ENCODE measurements at places on chromosomes 12 and 14.

GRCh38 chr12:116693286-116694227 is 44.3 kb downstream of the SPRING1 start:
- DNase-seq, result no peak

GRCh38 chr14:96693987-96694386 is 103.2 kb upstream of the VRK1 start:
- no peak for DNase-seq

DNA sequence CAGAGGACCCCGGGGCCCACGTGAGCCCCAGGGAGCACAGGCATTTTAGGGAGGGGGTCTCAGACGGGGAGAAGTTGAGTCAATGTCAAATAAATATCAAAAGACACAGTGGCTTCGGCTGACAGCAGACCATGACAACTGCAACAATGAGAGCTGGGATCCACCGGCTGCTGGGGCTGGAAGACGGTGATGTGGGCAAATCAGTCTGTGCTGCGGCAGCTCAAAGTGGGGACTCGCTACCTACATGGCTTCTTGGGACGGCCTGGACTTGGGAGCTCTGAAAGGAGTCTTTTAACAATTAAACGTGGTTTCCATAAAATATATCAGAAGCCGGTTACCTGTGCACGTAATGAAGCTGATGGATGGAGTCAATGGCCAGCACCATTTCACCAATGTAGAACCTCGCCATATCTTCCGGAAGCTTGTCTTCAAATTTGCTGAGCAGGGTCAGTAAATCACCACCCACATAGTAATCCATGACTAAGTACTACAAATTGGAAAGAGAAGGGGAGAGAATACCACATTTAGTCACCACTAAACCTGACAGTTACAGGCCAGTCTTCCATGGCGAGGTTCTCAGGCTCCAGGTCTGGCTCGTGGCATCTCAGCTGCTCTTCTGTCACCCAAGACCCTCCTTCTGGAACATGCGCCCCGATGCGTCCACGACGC is 58.0 kb downstream of the CDC42BPB start:
- no peak for DNase-seq

GRCh38 chr12:76037130-76038103 is 5.8 kb upstream of the PHLDA1 start:
- no peak for DNase-seq

GRCh38 chr12:53700567-53700966 is 24.7 kb upstream of the ATP5MC2 start:
- no peak for DNase-seq

DNA sequence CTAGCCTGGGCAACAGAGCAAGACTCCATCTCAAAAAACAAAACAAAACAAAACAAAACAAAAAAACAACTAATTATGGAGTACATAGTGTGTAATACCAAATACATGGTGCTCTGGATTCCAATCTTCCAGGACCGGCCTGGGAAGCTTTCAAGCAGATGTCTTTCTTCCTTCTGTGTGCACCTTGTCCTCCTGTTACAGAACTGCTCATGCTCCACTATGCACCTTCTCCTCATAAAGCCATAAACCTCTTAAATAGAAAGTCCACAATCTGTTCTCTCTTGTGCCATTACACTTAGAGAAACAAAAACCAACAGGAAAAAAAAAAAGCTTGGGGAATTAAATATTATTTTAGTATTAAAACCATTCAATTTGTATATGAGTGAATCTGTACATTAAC is 12.5 kb downstream of the MOK start:
- no peak for DNase-seq

DNA sequence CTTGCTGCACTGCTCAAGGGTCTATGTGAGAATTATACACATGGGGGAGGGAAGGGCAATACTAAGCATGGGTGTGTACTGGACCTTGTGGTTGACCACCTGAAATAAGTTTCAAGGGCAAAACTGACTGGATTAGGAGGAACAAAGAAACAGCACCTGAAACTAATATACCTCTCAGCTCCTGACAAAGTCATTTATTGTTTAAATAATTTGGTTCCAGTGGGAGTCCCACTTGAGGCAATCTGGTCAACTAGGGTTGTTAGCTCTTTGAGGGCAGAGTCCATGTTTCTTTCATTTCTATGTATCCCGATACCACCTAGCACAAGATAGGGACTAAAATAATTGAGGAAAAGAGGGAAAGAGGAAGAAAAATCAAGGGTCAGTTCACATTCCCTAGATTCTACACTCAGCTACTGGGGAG is 45.5 kb downstream of the STXBP6 start:
- DNase-seq, result no peak

- DNase-seq, result no peak
Measured at GRCh38 chr14:19743256-19743655, at the start of gene OR4Q3. Gene OR4Q3, plus strand, starts transcription at chr14:19743571.

DNA sequence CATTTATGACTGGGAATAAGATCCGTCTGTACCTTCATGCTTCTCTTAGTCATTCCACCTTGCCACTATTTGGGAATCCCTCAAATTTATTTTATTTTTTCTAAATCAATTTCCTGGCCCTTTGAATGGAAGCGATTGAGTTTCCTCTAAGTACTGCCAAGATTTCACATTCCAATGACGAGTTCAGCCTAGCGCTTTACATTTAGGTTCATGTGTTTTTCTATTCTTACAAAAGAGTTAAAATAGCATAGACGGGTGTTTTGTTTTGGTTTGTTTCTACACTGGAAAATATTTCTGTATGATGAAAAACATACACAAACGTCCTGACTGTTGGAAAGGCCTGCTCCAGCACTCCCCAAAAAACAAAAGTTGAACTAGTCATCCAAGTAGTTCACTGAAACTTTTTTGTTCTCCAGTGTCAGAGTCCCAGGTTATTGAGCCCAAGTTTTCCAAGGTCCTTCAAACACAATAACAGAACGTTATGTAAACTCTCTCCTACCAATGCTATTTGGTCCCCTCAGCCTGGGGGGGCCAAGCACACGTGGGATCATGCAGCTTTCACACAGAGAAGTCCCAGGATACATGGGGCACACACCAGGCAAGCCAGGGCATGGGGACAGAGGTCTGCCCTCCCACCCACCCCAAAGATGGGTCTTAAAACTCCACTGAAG is 74.8 kb upstream of the FOXN3 start:
- DNase-seq, result no peak

- no peak for DNase-seq
Measured at GRCh38 chr12:87425942-87426554, 603.2 kb downstream of the C12orf50 start.

GRCh38 chr12:52582486-52582885 is 8.8 kb upstream of the KRT74 start:
- DNase-seq, result no peak

DNA sequence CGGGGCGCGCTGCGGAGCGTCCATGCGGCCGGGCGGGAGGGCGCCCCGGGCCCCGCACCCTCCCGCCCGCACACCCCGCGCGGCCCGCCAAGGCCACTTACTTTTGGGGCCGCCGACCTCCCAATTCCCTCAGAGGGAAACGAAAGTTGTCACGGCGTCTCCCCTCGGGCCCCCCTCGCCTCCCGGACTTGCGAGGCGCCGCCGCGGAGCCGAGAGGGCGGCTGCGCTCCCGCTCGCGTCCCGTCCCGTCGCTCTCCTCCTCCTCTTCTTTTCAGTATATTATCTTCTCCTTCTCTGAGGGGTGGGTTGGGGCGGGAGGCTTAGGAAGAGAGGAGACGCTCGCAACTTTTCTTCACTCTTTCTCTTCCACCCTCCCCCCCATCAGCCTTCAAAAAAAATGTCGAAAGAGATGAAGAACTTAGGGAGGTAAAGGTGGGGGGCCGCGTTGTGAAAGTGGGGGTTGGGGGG is 613 bp downstream of the DUSP16 start:
- no peak for DNase-seq

- DNase-seq, result no peak
Measured at GRCh38 chr12:72075891-72076557, 137.4 kb downstream of the TPH2 start.

- no peak for DNase-seq
Measured at GRCh38 chr12:57011438-57012424, 4.6 kb downstream of the TAC3 start.

DNA sequence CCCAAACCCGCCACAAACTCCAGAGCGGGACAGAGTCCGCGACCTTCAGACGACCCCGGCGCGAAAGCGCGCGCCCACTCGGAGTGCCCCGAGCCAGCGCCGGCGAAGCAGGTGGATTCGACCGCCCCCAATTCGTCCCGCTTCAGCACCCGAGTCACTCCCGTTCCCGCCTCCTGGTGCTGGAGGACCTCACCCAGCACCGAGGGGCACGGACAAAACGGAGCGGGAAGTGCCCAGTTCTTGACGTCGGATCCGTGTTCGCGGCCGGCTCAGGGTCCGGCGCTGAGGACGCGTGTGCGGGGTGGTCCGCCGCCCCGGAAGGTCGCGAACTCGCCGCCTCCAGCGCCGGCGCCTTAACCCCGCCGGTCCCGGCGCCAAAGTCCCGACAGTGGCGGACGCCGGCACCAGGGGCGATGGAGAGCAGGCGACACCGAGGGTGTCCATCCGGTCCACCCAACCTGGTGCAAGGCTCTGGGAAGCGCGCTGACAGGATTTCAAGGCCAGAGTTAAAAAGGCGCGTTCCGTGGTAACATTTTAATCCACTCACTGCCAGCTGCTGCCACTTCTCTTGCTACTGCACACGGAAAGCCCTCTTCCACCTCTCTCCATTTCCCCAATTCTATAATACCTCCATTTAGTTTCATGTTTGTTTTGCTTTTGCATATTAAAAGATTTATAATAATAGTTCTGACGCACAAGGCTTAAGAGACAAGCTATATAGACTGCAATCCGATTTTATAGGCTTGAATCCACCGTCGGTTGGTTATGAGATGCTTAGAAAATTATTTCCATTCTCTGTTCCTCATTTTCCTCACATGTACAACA is 240.0 kb upstream of the CPNE8 start:
- DNase-seq, result no peak

GRCh38 chr14:47857646-47858045 is 182.2 kb upstream of the MDGA2 start:
- no peak for DNase-seq

GRCh38 chr12:52755533-52755932 is 21.6 kb downstream of the KRT76 start:
- DNase-seq, result no peak

GRCh38 chr12:123284669-123285068 is 13.0 kb upstream of the CDK2AP1 start:
- no peak for DNase-seq

GRCh38 chr14:24246765-24247212 is 4.4 kb upstream of the TINF2 start:
- DNase-seq, result no peak

DNA sequence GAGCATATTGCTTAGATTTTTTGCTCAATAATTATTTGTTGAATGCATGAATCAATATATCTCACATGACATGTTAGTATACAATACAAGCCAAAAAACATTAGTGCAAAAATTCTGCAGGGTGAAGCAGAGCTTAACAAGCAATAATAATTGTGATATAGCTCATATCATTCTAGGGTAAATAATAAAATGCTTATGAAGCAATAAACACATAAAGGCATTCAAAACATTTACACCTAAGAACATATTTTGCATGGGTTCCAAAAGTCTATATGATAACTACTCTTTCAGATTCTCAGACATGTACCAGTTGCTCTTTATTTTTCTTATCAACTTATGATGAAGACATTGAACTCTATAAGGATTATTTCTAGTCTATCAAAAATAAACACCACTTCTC is 886.2 kb downstream of the TRHDE start:
- DNase-seq, result no peak

DNA sequence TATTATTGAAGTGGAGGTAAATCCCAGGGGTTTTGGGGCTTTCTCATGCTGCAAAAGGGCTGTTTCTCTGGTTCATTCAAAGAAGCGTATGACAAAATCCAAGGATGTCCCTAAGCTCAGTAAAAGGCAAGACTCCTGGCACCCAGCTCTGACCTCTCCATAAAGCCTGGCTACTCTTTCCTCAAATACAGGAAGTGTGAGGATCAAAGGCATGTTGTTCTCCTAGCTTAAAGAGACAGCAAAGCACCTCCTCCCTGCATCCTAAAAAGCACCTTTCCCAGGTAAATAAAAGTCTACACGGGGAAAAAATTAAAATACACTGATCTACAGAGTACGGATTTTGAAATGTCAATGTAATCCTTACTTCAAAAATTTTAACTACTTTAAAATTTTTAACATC is 118.6 kb downstream of the LMNTD1 start:
- DNase-seq, result no peak

DNA sequence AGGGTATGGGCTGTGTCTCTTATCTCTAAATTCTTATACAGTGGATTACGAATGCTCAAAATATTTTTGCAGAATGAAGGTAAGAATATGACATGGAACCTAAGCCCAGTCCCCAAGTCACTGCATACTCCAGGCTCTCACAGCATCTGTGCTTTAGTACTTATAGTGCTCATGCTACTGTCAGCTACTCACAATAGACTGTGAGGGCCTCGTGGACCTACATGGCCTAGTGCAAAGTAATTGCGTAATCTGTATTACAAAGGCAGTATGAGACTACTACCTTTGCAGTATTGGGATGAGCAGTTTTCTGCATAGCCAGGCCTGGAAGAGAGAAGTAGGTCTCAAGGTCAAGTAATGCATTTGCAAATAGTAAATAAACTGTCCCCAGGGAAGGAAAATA is 27.9 kb downstream of the VWF start:
- no peak for DNase-seq

- no peak for DNase-seq
Measured at GRCh38 chr12:77785211-77785610, 45.5 kb upstream of the NAV3 start.

GRCh38 chr12:7872566-7873319 is at the start of gene SLC2A14:
Gene SLC2A14, minus strand, starts transcription at chr12:7872915. Its CDS starts 3,035 bp downstream, at chr12:7869880.
- no peak for DNase-seq

DNA sequence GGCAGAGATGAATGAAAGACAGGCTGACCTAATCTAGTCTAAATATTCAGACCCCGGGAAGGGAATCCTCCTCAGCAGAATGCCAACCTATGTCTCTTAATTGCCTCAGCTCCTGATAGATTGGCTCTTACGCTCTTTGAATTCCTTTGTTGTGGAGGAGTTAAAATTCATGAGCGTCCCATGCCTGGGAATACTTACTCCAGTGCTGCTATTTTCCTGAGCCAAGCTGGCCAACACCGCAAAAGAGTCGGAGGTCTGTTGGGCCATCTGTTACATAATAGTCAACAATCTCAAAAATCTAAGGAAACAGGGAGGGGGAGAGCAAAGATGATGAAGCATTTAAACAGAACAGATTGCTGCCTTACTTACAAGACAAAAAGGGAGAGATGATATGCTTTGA is 182.8 kb downstream of the ASCL1 start:
- DNase-seq, result no peak

- DNase-seq, result no peak
Measured at GRCh38 chr12:107669946-107670345, 15.7 kb upstream of the PWP1 start.

- DNase-seq, result no peak
Measured at GRCh38 chr12:67599691-67600090, 48.9 kb upstream of the DYRK2 start.

GRCh38 chr14:54777395-54777794 is 125.2 kb downstream of the GCH1 start:
- DNase-seq, result no peak

GRCh38 chr14:24232645-24233537 is at the start of gene GMPR2:
Gene GMPR2, plus strand, starts transcription at chr14:24232929. Its CDS starts 325 bp downstream, at chr14:24233254.
- no peak for DNase-seq

DNA sequence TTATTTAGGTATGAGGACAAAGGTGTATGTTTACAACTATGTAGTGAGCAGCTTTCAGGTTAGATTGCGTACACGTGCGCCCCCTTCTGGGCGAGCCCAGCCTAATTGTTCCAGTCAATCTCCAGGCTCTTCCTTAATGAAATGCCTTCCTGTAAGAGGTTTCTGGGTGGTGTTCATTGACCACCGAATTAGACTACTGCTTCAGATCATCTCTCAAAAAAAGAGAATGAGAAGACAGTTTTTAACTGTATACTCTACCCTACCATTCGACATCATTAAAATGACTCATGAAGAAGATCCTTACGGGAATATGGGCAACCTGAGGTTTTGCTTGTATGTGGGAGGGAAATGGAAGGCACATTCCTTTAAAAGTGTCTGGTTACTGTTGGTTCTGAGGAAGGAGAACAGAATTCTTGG is 2.1 kb downstream of the LUM start:
- peak; percentile 25 for DNase-seq
